ENCODE measurements at places on chromosomes 5 and 9.

DNA sequence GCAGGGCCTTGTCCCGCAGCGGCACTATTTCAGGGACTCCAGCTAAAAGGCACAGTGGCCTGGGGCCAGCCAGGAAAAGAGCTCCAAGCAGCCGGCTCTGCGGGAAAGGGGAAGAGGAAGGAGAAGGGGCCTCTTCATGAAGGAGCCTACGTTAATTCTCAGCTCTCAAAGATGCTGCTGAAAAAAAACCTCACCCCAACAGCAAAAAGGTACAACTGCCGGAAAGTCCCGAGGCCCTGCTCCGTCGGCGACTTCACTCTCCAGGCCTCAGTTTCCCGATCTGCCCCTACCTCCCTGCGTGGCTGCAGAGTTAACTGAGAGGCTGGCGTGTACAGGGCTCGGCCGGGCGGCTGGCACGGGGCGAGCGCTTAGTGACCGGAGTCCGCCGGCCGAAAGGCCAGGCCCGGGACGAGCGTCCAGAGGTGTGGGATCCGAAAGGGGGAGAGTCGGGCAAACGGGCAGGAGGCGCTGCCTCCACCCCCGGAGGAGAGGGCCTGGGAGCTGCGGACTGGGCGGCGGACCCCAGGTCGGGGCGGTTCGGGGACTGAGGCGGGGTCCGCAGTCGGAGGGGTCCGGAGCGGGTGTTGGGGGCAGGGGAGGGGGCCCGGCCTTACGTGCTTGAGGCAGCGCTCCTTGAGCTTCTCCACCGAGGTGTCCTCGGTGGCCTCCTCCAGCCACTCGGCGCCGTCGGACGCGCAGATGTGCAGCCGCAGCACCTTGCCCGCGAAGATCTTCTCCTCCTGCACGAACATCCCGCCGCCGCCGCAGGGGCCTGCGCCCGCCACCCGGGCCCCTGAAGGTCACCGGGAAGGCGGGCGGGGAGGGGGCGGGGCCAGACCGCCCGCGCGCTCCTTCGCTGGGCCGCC lies 529 bp downstream of the UBAC1 start:
- H3K36me3 ChIP-seq, result no peaks in the 10 kb centered on the region
- peaks cover 13% of the 10 kb centered on the region for H3K4me1 ChIP-seq
- peak overlapping the region; percentile 87 for H3K4me3 ChIP-seq
- H3K27ac ChIP-seq, result peak overlapping the region; percentile 85

DNA sequence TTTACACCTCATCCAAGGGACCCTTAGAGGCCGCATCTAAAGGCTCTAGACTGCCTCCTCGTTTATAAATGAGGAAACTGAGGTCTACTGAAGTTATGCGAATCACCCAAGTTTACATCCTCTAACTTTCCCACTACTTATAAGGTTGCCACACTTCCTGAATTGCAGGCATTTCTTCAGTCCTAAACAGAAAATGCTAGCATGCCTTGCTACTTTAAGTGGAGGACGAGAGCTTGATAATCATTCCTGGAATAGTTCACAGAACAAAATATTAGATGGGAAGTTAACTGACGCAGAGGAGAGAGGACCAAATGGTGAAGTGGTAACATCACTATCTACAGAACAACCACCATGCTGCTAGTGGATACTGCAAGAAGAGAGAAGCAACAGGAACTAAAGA lies 85.8 kb downstream of the GNAQ start:
- DNase-seq, result no peak
- peaks cover 39% of the 10 kb centered on the region for H3K4me1 ChIP-seq
- no peak overlapping the region for H3K27ac ChIP-seq
- H3K36me3 ChIP-seq, result no peaks in the 10 kb centered on the region
- H3K4me3 ChIP-seq, result no peak overlapping the region

DNA sequence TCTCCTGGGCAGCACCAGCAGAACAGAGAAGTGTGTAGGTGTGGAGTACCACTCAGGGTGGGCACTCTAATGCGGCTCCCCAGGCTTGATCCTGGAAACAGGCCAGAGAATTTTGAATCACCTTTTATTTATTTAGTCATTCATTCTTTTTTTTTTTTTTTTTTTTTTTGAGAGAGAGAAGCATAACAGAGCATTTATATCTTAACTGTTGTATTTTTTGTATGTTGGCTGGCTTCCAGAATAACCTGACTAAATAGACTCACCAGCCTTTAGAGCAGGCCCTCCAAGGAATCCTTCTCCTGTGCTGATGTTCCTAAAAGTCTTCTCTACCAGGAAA lies 153.4 kb downstream of the PIK3R1 start:
- no peak overlapping the region for H3K4me3 ChIP-seq
- no peaks in the 10 kb centered on the region for H3K36me3 ChIP-seq
- H3K4me1 ChIP-seq, result no peaks in the 10 kb centered on the region
- DNase-seq, result no peak
- H3K27me3 ChIP-seq, result no peaks in the 10 kb centered on the region

GRCh38 chr9:99870126-99870525 lies 36.3 kb upstream of the STX17 start:
- H3K36me3 ChIP-seq, result no peaks in the 10 kb centered on the region
- H3K27ac ChIP-seq, result no peak overlapping the region
- no peaks in the 10 kb centered on the region for H3K4me1 ChIP-seq
- no peak for DNase-seq

GRCh38 chr9:132241483-132241839 lies 79.6 kb downstream of the NTNG2 start:
- H3K27me3 ChIP-seq, result no peaks in the 10 kb centered on the region
- peak overlapping the region; percentile 85 for H3K4me3 ChIP-seq
- H3K36me3 ChIP-seq, result no peaks in the 10 kb centered on the region
- H3K4me1 ChIP-seq, result peaks cover 17% of the 10 kb centered on the region
- no peak for DNase-seq

DNA sequence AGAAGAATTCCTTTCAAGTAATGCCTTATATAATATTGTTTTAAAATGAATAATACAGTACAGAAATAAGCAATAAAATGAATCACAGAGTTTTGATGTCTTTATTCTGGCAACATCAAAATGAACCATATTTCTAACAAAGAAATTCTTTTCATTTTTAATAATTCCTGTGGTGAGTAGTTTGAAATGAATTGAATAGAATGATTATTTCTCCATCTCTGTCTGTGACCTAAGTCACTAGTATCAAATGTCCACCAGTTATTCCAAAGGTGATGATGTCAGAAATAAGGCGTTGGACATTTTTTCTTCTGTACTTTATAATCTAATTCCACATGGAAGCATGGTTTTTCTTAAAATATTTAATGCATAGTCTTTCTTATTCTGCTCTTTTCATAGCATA lies 106.2 kb downstream of the ADAMTSL1 start:
- H3K27ac ChIP-seq, result no peak overlapping the region
- H3K4me3 ChIP-seq, result no peak overlapping the region
- H3K4me1 ChIP-seq, result no peaks in the 10 kb centered on the region
- no peak for DNase-seq

GRCh38 chr9:19154135-19154612 lies 26.9 kb upstream of the PLIN2 start:
- DNase-seq, result peak; percentile 90
- H3K27ac ChIP-seq, result peak overlapping the region; percentile 85
- H3K27me3 ChIP-seq, result no peaks in the 10 kb centered on the region
- H3K36me3 ChIP-seq, result no peaks in the 10 kb centered on the region
- H3K4me1 ChIP-seq, result peaks cover 27% of the 10 kb centered on the region
- H3K4me3 ChIP-seq, result no peak overlapping the region

DNA sequence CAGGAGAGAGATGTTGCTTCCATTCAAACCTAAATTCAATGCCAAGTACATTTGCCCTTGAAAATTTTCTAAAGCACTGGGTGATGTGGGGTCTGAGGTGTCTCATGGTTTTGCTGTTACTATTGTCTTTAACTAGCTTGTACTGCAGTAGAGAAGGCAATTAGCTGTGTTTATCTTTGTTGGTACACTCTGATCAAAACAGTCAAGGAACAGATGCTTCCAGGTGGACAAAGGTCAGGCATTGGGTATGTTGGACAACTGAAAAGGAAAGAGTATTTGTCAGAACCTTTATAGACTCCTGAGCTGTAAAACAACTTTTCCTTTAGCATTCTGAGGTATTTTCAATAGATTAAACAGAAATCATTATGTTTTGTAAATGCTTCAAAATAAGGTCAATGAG lies 2228.7 kb upstream of the WWC1 start:
- no peaks in the 10 kb centered on the region for H3K4me1 ChIP-seq

DNA sequence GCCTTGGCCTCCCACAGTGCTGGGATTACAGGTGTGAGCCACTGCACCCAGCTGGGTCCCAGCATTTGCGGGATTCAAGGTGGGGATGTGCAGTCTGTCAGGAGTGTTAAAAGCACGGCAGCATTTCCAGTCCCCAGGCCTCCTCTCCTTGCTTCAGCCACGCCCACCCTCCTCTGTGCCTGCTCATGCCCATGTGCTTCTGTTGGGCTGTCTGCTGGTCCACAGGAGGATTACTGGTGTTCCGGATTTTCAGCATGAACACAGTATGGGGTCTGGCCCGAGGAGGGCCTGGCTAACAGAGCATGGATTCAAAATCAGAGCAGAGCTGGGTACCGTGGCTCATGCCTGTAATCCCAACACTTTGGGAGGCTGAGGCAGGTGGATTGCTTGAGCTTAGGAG lies 5.5 kb downstream of the ARRDC1 start:
- no peaks in the 10 kb centered on the region for H3K36me3 ChIP-seq
- no peaks in the 10 kb centered on the region for H3K27me3 ChIP-seq
- H3K4me1 ChIP-seq, result peaks cover 46% of the 10 kb centered on the region
- peak overlapping the region; percentile 100 for H3K27ac ChIP-seq
- no peak overlapping the region for H3K4me3 ChIP-seq
- DNase-seq, result no peak
